Retinal pigment epithelial cell (primary cell): ENCODE measurements at places on chromosomes 3 and 15.
A peak's percentile ranks its signal among the peaks of the same experiment; 100 is the strongest.

DNA sequence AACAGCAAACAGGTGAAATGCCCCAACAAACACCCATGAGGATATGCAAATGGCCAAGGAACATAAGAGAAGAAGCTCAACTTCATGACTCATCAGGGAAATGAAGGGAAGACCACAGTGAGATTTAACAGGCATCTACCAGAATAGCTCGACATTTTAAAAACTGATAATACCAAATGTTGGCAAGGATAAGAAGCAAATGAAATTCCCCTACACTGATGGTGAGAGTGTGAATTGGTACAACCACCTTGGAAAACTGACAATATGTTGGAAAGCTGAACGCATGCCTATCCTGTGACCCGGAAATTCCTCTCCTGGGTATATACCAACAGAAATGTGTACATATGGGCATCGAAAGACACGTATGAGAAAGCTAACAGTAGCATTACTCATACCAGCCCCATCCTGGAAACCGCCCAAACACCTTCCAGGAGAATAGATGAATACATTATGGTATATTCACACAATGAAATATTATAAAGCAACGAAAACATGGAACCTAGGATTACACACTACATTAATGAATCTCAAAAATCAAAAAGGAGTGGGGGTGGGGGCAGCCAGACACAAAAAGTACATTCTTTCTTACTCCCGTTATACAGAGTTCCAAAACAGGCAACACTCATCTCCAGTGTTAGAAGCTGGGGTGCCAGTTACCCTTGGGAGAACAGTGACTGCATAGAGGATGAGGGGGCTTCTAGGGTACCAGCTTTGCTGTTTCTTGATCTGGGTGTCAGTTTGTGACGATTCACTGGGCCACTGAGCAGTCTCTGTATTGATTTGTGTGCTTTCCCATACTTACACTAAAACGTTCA is 16.9 kb downstream of the RFTN1 start:
- DNase-seq: no peak

- no peak for DNase-seq
Observed at GRCh38 chr15:82117296-82117695, 71.5 kb upstream of the MEX3B start.

GRCh38 chr3:82137861-82138260 is 376.4 kb upstream of the GBE1 start:
- no peak for DNase-seq

DNA sequence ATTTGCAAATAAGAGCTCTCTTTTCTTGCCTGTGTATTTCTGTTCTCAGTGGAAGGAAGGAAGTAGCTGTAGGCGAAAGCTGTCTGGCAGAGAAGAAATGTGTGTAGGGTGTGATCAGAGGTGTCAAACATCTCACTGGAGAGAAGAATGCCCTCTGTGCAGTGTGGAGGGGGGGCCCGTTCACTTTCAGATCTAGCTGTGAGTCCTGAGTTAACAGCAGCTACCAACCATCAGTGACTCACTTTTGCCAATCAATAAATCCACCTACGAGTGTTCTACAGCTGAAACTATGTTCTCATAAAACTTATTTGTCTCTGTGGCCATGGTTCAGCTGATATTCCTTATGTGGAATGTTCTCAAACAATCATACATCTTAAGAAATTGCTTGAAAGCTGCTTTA is 103.7 kb downstream of the FRMD4B start:
- DNase-seq: no peak

- no peak for DNase-seq
Observed at GRCh38 chr3:125414669-125415068, 39.5 kb upstream of the ZNF148 start.

DNA sequence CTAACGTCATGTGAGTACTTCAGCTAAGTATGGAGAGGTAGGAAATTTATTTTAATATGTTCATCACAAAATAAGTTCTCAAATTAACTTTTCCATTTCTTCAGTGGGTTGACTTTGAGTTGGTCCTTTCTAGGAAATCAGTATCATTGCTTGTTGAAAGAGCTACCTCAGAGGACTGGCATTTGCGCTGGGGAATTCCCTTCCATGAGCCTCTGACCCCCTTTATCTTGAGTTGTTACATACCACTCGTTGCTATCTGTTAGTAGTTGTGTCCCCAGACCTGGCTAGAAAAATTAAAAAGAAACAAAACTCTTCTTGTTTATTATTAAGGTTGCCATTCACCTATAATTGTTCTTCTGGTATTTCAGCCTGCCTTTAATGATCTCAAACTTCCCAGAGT is 96.8 kb upstream of the ROBO2 start:
- no peak for DNase-seq

DNA sequence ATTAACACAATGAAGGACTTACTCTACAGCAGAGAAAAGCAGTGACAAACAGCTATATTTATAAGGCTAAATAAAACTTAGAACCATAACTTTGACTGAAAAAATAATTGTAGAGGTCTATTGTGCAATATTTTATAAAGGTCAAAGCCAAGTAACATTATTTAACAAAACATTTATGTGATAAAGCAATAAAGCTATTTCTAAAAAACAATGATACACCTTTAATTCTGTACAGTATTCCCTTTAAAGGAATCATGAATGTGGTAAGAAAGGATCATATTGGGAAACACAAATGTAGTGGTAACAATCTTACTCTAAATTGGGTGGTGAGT is 236.4 kb downstream of the ISL2 start:
- no peak for DNase-seq

DNA sequence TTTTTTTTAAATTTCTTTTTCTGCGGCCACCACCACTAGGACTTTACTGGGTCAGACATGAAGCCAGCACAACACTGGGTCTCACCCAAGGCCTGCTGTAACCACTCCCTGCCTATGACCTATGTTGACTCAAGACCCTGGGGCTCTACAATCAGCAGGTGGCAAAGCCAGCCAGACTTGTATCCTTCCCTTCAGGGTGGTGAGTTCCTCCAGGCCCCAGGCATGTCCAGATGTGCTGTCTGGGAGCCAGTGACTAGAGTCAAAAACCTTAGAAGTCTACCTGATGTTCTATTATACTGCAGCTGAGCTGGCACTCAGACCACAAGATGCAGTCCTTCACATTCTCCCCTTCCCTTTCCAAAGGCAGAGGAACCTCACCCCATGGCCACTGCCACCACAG is 31.6 kb upstream of the CLDN18 start:
- DNase-seq: no peak

DNA sequence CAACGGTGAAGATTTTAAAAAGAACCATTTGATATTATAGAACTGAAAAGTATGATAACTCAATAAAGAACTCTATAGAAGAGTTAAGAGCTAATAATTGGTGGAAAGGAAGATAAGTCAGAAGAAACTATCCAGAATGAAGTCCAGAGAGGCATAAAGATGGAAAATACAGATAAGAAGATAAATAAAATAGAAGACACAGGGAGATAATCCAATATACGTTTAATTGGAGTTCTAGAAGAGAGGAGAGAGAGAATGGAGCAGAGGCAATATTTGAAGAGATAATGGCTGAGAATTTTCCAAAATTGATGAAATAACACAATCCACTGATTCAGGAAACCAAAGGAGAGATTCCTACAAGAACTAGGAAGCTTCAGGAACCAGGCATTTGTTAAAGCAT is 49.8 kb upstream of the EPHB3 start:
- DNase-seq: no peak

DNA sequence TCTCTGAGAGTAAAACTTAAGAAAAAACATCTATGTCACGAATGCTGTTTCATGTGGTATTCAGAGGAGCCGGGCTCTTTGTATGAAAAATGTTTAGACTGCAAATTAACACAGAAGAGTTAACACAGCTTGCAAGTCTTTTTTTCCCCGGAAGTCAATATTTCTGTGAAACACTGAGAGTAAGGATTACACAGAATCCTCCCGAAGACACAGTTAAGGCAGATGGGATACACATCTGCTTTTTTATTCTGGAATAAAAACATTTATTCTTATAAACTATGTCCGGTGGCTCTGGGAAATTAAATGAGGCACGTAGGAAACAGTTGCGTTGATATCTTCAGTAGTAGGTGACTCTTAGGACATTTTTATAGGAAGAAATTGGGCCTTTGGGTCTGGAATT is 180.6 kb downstream of the PTPRG start:
- DNase-seq: no peak

GRCh38 chr15:62491642-62492041 is 326.6 kb upstream of the C2CD4B start:
- DNase-seq: no peak

GRCh38 chr3:45417930-45418847 is 29.8 kb downstream of the LARS2 start:
- no peak for DNase-seq

GRCh38 chr3:161270991-161271390 is 49.9 kb downstream of the NMD3 start:
- DNase-seq: no peak

- no peak for DNase-seq
Observed at GRCh38 chr3:25558796-25559195, 105.9 kb downstream of the TOP2B start.

- DNase-seq: no peak
Observed at GRCh38 chr3:171548917-171549316, 88.7 kb upstream of the TNIK start.

GRCh38 chr3:194322678-194323211 is 28.4 kb downstream of the CPN2 start:
- peak; percentile 67 for DNase-seq
